NCI-H2081 treated with DMSO at 0.1 percent for 48 hours (cell line): ENCODE measurements at places on chromosomes 12 and 14.

DNA sequence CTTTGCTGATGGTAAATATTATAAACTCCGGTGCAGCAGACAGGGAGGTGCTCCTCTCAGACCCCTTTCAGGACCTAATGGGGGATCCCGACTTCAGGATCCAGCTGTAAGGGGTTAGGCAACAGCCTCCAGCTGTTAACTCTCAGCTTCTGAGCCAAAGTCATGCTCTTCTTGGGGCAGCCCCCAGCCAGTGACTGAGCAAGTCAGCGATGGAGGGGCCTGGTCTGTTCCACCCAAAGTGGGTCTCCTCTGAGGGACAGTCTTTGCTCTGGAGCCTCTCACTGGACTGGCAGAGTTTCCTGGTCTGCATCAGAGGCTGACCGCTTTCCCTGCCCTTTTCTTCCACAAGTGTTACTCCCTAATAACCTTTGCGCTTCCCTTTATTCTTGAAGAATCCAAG is 184.2 kb upstream of the DIO3 start:
- DNase-seq = no peak

DNA sequence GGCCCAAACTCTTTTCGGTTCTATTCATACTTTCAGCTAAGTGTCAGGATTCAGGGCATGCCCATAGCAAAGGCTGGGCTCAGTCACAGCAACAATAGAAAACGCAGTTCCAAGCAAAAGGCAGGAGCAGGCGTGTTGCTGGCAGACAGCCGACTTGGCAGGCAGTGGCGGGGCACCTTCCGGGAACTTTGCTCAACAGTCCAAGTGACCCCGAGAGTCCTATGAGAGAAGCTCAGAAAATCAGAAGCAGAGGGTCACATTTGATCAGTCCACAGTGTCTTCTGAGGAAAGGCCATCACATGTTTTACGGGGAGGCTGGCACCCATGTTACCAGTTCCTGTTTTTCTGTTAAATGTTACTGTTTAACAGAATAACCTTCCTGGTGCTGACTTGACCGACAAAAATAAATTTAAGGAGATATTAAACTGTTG is 115.0 kb downstream of the DACT1 start:
- no peak for DNase-seq

DNA sequence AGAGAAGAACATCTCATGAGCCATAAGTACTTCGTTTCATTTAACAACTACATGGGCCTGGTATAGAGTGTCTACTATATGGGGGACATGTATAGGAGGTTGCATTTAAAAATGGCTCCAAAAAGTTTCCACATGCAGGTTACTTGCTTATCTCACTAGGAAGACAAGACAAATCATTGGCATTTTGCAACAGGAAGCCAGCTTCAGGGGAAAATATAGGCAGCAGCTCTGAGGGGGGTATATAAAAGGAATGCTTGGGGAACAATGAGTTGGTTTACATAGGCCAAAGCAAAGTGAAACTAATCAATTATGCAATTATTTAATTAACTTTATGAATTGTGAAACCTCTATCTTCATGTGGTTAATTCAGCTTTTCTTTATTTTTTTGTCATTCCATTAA is 225.3 kb downstream of the KCNH5 start:
- DNase-seq = no peak

DNA sequence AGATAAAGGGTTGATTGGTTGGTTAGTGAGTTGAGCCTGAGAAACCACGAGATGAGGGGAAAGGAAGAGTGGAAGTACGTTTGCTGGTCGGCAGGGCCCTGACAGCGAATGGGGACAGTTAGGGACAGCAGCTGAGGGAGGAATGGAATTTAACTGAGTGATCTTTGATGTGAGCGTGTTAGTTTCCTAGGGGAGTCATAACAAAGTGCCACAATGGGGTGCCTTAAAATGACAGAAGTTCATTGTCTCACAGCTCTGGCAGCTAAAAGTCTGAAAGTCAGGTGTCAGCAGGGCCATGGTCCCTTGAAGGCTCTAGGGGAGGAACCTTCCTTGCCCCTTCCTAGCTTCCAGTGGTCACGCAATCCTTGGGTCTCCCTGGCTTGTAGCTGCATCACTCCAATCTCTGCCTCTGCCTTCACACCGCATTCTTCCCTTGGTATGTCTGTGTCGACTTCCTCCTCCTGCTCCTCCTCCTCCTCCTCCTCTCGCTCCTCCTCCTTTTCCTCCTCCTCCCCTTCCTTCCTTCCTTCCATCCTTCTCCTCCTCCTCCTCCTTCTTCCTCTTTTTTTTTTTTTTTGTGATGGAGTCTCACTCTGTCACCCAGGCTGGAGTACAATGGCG is 26.0 kb upstream of the RIN3 start:
- no peak for DNase-seq

- DNase-seq = no peak
These were observed 74.2 kb upstream of the RASSF8 start for GRCh38 chr12:25884024-25884919.

- DNase-seq = no peak
These were observed 1094.4 kb downstream of the BCL11B start for GRCh38 chr14:98177551-98177950.
